ENCODE measurements at places on chromosomes 5 and 9.

- no peak for DNase-seq
These were observed 5.7 kb downstream of the RAPGEF1 start for GRCh38 chr9:131734165-131734610.

- no peak for DNase-seq
These were observed 97.5 kb upstream of the IGFBPL1 start for GRCh38 chr9:38521762-38522161.

DNA sequence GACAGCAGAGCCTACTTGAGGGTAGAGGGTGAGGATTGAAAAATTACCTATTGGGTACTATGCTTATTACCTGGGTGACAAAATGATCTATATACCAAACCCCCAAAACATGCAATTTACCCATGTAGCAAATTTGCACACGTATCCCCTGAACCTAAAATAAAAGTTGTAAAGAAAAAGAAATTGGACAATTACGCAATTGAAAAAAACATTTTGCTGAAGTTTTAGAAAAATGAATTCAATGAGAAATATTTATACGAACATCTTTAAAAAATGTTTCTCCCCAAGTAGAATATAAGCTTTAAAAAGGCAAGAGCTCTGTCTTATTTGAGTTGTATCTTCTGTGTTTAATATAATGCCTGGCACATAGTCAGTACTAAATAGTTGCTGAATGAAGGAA lies 30.3 kb upstream of the TRAF1 start:
- DNase-seq: no peak

DNA sequence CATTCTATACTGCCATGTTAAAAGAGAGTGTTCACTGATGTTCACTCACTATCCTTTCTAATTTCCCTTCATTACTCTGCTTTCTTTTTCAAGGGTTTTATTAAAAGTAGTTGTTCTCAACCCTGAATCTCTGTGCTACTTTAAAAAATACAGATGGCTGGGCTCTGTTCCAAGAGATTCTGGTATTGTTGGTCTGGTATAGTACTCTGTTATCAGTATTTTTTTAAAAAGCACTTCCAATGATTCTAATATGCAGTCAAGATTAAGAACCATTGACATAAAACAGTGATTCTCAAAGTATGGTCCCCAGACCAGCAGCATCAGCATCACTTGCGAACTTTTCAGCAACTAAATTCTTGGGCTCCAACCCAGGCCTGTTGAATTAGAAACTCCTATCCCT lies 77.0 kb upstream of the STARD4 start:
- DNase-seq: no peak

- no peak for DNase-seq
These were observed 18.8 kb downstream of the UBQLN1 start for GRCh38 chr9:83688921-83689320.

- DNase-seq: no peak
These were observed 82.5 kb downstream of the PRRT1B start for GRCh38 chr9:131627648-131628458.

GRCh38 chr9:117739624-117740347 lies 35.6 kb downstream of the TLR4 start:
- no peak for DNase-seq

DNA sequence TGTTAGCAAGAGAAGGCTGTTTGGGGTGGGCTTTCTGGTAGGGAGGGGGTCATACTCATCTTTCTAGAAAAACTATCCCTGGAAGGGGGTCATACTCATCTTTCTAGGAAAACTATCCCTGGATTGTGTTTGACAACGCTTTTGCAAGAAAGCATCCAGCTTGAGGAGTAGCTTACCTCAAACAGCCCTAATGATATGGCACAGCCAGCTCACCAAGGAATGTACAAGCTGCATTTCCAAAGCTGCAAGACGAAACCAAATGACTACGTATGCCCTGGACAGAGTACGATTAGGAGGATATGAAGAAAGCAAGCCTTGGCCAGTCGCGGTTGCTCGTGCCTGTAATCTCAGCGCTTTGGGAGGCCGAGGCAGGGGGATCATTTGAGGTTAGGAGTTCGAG lies 63.4 kb downstream of the KLF4 start:
- DNase-seq: no peak

Measured in omental fat pad (tissue), 4 donors.